ENCODE measurements at places on chromosomes 5 and 9.

GRCh38 chr5:116382874-116383266 is 191.8 kb downstream of the SEMA6A start:
- no peak for DNase-seq

GRCh38 chr5:176188085-176188484 is 50.1 kb upstream of the SIMC1 start:
- no peak for DNase-seq

DNA sequence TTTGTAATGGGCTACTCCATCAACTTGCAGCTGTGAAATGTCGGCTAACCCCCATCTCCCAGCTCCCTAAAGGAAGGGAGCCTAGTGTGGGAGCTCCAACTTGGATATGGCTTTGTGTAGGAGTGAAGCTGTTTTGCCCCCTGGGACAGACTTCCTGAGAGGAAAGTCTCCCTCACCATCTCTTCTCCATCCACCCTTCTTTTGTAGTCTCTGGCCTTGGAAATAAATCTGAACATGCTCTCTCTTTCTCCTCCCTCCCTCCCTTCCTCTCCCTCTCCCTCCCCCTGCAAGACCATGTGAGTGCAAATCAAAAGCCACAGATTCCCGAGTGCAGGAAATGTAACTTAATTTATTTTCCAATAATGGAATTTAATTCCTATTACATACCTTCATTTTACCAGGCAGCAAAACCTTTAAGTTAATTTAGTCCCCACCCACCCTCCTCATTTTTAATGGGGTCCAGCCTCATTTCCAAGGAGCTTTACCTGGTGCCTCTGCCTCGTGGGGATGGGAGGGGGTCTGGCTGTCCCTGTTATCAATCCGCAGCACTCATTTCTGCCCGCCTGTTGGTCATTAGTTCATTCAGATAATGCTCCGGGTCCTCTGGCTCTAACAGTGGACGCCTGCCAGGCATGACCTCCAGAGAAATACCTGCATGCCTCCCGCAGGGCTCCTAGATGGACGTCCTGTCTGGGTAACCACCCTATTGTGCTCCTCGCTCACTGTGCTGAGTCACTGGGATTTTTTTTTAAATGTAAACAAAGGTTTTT is 122.9 kb upstream of the TAF11L2 start:
- no peak for DNase-seq

- DNase-seq: no peak
Measured at GRCh38 chr5:71744009-71744790, 25.1 kb downstream of the CARTPT start.

GRCh38 chr5:151002681-151003502 is 17.5 kb upstream of the GPX3 start:
- no peak for DNase-seq

DNA sequence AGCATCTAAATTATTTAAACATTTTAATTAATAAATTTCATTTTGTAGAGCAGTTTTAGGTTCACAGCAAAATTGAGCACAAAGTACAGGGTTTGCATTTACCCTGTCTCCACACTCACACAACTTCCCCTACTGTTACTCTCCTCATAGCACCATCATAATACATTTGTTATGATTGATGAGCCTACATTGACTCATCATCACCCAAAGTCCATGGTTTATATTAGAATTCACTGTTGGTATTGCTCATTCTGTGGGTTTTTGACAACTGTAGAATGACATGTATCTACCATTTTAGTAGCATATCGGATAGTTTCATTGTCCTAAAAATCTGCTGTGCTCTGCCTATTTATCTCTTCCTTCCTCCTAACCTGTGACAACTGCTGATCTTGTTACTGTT is 411.1 kb upstream of the MPDZ start:
- DNase-seq: no peak

DNA sequence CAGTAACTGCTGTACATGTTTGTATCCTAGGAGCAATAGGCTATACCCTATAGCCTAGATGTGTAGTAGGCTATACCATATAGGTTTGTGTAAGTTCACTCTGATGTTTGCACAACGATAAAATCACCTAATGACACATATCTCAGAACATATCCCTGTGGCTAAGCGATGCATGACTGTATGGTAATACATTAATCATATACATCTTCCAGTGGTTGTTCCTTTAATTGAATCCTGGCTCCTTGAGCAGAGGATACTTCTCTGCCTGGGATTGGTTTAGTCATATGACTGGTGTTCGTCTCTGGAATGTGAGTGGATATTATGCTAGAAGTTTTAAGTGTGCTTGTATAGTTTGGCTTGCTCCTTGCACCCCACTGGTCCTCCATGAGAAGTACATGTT is 425.8 kb downstream of the MAN2A1 start:
- DNase-seq: no peak

DNA sequence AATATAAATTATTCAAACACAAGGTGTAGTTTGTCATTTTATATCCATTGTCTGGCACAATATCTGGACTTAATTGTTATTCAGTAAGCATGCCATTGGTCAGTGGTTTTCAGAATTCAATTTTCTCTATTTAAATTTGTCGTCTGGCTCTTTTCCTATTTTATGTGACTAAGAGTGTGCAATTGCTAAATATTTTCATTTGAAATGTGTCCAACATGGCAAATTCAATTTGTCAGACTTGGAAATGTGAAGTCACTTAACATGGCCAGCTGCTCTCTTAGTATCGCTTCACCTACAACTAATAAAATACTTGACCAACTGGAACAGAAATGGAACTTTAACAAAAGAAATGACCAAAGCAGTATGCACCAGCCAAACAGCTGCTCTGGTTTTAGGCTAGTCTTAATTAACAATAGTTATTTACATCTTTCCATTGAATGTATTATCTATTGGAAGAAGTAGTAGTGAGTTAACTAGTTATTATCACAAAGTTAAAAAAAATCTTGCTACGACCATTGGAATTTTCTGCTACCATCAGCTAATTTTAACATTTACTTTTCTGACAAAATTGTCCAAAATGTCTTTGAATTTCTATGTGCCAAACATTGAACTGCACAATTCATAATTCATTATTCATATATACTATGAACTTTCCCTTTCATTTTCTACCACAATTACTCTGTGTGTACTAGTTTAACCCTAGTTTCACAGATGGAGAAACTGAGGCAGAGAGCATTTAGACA is 720.7 kb upstream of the FAM174A start:
- no peak for DNase-seq

DNA sequence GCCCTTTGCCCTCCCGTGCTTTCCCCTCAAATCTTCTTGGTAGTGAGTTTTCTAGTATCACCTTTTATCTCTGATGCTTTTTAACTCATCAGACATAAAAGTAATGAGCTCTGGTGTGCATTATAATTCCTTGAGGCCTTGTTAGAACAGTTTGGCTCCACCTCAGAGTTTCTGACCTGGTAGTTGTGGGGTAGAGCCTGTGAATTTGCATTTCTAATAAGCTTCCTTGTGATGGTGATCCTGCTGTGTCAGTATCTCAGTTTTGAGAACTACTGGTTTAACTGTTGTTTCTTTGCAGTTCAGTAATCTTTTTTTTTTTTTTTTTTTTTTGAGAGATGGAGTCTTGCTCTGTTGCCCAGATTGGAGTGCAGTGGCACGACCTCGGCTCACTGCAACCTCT is 31.1 kb downstream of the UBE2D2 start:
- no peak for DNase-seq

GRCh38 chr5:31701642-31702299 is 62.8 kb downstream of the PDZD2 start:
- no peak for DNase-seq

- no peak for DNase-seq
Measured at GRCh38 chr5:141507387-141508091, 18.7 kb downstream of the PCDHGC5 start.

- no peak for DNase-seq
Measured at GRCh38 chr9:72458153-72458552, 63.3 kb upstream of the TMC1 start.

- DNase-seq: no peak
Measured at GRCh38 chr9:87671925-87672324, 54.0 kb upstream of the CTSL start.

- no peak for DNase-seq
Measured at GRCh38 chr5:16918156-16918555, 17.9 kb downstream of the MYO10 start.

GRCh38 chr5:89147031-89147430 is 264.0 kb upstream of the MEF2C start:
- DNase-seq: no peak

- DNase-seq: no peak
Measured at GRCh38 chr5:59617186-59617771, 276.2 kb downstream of the PDE4D start.

DNA sequence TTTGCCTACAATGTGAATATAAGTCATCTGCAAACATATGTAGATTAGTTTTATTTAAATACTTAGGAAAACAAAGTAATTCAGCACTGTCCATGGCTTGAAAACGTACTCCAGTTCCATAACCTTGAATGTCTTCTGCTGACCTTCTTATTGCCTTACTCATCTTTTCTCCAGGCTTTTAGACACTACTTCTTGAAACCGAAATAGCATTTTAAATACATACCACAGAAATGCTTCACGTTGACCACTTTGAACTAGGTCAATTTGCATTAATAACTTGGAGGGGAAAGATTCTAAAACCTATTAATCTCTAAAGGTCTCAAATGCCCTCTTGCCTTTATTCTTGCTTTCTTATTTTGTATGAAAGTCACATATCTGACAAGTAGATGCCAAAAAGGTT is 995.4 kb upstream of the ACO1 start:
- no peak for DNase-seq

DNA sequence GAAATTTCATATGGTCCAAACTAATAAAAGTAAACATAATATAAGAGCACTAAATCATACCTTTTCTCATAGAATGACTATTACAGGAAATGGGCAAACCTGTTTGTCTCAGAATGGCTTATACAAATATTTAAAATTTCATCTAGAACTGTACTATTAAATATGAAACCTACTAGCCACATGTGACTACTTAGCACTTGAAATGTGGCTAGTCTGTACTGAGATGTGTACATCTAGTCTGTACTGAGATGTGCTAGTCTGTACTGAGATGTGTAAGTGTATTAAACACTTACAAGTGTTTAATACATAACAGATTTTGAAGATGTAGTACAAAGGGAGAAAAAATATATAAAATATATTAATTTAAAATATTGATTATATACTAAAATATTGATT is 22.4 kb downstream of the ABITRAM start:
- DNase-seq: no peak

DNA sequence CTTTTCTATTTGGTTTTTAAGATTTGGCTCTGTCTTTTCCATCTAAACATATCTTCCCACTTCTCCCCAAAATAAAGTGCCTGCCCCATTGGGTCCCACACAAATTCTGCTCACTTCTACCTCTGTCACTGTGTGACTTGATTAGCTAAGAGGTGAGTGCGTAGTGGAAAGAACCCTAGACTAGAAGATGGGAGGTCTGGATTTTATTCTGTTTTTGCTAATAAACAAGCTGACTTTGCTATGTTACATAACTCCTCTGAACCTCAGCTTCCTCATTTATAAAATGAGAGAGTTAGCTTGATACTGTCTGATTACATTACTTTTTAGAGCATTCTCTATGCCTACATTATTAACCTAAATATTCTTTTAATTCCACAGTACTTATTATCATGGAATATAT is 51.3 kb upstream of the PTGER4 start:
- no peak for DNase-seq

GRCh38 chr9:113566016-113566711 is 102.6 kb downstream of the RGS3 start:
- no peak for DNase-seq

Data from NCI-H460 (cell line).